ENCODE measurements at places on chromosomes 3 and 15.
A peak's percentile ranks its signal among the peaks of the same experiment; 100 is the strongest.

DNA sequence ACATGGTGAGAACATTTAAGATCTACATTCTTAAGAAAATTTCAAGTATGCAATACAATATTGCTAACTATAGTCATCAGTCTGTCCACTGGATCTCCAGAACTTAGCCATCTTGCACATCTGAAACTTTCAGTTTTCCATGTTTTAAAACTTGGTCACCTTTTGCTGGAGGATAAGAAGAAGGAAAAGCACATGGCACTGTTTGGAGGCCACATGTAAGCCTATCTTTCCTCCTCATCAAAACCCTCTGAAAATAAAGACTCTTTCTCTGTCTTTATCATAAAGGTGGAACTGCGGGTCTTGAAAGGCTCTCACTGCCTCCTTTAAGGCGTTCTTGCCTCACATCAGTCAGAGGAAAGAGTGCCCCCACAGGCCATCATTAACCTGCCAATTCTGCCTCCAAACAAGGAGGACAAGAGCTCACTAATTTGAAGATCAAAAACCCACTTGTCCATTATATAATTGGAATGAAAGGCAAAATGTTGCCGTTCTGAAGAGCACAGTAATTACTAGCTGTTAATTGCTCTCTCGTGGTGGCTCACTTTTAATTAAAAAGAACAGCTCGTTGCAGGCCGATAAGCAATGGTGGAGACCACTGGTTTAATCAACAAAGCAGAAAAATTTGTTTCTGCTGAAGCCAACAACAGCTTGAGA is 157.8 kb downstream of the MECOM start:
- DNase-seq, result no peak

GRCh38 chr3:139715743-139716360 is 38.1 kb upstream of the NMNAT3 start:
- DNase-seq, result no peak

- no peak for DNase-seq
These were observed 53.7 kb downstream of the CCDC54 start for GRCh38 chr3:107430996-107431245.

GRCh38 chr15:63530752-63531299 is 26.4 kb downstream of the USP3 start:
- no peak for DNase-seq

- DNase-seq, result no peak
These were observed 73.9 kb upstream of the TMEM108 start for GRCh38 chr3:132964266-132964665.

- DNase-seq, result no peak
These were observed 2.1 kb upstream of the OXSR1 start for GRCh38 chr3:38163117-38163840.

- no peak for DNase-seq
These were observed 3.1 kb upstream of the MAN2C1 start for GRCh38 chr15:75371486-75371885.

DNA sequence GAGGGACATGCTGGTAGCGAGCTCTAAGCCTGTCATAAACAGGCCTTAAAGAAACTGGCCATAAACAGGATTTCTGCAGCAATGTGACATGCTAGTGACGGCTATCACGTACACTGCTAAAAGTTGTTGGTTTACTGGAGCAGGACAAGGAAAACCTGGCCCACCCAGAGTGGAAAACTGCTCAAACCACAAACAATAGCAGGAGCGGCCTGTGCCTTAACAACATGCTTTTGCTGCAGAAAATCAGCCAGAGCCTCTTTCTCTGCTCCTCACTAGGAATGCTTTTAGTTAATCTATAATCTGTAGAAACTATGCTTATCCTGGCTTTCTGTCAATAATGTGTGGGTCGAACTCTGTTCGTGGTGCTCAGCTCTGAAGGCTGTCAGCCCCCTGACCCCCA is 202.9 kb upstream of the UBE3A start:
- DNase-seq, result no peak

DNA sequence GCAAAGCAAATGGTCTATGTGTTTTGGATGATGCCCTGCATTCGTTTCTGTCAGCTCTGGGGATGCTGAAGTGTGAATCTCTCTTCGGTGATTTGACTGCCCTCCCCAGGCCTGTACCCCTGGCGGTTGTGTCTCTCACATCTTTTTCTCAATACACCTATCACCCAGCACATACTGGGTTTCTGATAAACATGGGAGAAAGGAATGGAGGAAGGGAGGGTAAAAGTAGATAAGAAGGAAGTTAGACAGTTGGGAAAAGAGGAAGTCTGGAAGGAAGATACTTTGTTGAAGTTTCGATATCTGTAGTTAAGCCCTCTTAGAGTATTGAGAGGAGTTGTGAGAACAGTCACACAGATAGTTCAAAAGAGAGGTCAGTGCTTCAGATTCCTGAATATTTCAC is 35.8 kb upstream of the LRTM1 start:
- DNase-seq, result no peak

- DNase-seq, result peak; percentile 22
These were observed 216.4 kb downstream of the MEIS2 start for GRCh38 chr15:36883713-36884517.

- DNase-seq, result no peak
These were observed 174.2 kb downstream of the NR1D2 start for GRCh38 chr3:24119321-24119751.

- DNase-seq, result no peak
These were observed 9.9 kb downstream of the TRAK1 start for GRCh38 chr3:42101048-42101447.

DNA sequence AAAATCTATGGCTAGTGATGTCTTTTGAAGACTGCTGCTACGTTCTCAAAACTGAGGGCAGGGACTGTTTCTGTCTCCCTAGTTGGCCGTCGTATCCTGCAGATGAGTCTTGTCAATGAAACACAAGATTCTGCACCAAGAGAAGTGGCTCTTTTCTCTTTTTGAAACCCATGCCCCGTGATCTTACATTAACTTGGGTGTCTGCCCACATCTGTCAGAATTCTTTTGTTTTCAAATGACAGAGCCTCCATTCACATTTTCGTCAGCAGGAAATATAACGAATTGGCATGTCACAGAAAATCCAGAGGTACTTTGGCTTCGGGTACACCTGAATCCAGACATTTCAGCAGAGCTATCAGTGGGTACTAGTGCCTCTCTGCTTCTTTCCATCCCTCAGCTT is 331.3 kb upstream of the PROK2 start:
- no peak for DNase-seq

DNA sequence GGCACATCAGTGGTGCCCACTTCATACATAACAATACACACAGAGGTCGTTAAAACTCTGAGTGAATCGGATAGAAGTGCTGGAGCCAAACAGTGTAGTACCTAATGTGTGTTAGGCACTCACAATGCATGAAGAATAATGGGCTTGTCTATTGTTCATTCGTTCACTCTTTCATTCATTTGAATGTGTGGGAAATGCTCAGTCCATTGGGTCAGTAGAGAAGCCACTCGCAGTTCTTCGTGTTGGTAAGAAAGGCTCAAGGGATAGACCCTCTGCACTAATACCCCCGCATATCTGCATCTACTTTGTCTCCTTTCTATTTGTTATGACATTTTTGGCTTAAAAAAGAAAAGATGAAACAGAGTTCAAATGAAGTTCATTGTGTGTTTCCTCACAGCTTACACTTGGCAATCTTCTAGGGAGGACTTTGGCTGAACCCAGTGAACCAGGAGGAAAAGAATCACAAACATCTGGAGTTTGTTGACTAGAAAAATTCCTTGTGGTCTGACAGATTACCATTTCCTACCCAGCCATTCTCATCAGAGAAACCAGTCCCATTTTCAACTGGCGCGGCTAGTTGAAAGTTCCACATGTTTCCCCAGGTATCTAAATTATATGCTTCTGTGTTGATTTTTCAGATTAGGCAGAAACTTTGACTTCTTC is 32.8 kb upstream of the MFSD1 start:
- no peak for DNase-seq

All from stimulated activated CD4-positive, alpha-beta T cell treated with anti-CD3 and anti-CD28 coated beads, Interleukin-1b, Interleukin-23, amount 100 ng/mL, for 1 hour (primary cell).